ENCODE measurements at places on chromosomes 7 and 10. TPM values are rescaled to one million over a fixed set of nuclear protein-coding genes. Genes with fewer than 3 reads are reported as not detected.

DNA sequence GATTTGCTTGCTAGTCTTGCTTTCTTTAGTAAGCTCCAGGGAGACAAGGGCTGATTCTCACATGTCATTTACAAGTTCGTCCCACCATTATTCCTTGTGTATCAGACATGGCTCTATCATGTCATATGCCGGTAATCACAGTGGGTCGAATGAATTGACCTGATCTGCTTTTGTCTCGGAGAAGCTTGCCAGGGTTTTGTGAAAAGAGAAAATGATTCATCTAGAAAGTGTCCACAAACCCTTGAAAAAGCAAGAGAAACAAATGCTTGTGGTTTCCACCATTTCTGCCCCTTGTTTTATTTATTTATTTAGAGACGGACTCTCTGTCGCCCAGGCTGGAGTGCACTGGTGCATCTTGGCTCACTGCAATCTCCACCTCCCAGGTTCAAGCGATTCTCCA lies 278.5 kb downstream of the TCF7L2 start:
- no peak for DNase-seq

- DNase-seq: no peak
These were observed 70.2 kb downstream of the AHCYL2 start for GRCh38 chr7:129295015-129295423.

DNA sequence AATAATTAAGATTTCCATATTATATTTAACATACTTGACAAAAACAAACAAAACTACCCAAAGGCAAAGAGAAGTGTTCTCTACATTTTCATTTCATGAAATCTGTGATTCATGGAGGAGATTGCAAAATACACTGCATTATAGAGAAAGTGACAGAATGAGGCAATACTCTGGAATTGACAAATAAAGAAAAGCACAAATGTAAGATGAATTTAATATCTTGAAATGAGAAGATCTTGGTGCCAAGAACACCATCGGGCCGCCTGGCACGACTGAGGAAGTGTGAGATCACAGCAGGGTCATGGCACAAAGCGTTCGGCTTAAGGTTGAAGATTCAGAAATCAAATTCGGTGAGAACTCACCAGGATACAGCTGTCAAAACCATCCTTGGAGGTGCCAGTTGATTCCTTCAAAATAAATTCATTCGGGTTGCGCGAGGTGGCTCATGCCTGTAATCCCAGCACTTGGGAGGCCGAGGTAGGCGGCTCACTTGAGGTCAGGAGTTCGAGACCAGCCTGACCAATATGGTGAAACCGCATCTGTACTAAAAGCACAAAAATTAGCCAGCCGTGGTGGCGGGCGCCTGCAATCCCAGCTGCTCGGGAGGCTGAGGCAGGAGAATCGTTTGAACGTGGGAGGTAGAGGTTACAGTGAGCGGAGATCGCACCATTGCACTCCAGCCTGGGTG lies 174.0 kb upstream of the PFKP start:
- DNase-seq: no peak

GRCh38 chr10:93813507-93814465 lies 56.0 kb downstream of the LGI1 start:
- no peak for DNase-seq

- no peak for DNase-seq
These were observed 21.0 kb upstream of the EEPD1 start for GRCh38 chr7:36132012-36132411.

GRCh38 chr10:11884706-11885423 lies 61.7 kb downstream of the PROSER2 start:
- DNase-seq: no peak

The CALCR gene
- 0.20 TPM for total RNA-seq

The C10orf95 gene
- total RNA-seq: not detected

The NSUN6 gene
- total RNA-seq: 6.9 TPM
